ENCODE measurements at places on chromosomes 6 and 20. TPM values are rescaled to one million over a fixed set of nuclear protein-coding genes. Genes with fewer than 3 reads are reported as not detected.

Gene STK4
- 15.8 TPM for total RNA-seq

DNA sequence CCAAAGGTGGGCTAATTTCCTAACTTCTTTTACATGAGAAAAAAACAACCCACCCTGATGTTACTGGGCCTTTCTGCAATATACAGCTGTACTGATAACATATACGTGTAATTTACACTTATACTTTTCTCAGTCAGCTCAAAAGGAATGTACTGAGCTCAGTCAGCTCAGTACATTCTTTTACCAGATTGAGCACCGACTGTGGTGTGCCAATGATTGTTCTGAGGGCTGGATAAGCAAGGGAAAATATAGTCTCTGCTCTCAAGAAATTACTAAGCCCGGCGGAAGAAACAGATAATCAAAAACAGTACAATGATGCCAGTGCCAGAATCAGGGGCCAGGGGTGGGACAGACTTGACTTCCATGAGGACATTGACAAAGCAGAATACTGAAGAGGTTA is 10.0 kb upstream of the BLOC1S5 start:
- ATAC-seq, result no peak

Gene CASP8AP2
- 6.1 TPM for total RNA-seq

DNA sequence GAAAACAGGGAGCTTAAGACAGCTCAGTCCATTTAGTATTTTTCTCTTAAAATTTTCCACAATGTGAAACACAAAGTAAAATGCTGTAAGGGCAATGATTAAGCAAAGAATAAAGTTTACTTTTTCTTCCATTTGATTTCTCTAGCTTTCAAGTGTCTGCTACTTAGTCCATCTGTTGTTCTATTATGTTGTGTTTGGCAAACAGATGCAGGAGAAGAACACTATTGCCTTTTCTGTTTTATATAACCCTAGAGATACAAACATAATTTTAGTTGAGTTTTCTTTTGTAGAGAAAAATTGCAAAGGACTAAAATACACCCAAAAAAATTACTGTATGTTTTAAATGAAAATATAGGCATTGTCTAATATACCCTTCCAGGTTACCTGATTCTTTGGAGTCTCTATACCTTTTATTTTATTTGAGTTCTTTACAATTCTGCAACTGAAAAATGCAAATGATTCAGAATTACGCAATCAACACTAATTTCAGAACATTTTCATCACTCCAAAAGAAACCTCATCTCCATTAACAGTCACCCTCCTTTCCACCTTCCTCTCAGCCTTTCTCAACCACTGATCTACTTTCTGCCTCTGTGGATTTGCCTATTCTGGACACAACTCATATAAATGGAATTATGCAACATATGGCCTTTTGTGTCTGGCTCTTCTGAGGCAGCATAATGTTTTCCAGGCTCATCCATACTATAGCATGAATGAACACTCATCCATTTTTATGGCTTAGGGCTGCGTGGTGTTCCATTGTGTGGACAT is 96.9 kb downstream of the MKKS start:
- no peak for ATAC-seq

GRCh38 chr6:82750556-82750955 is 315.1 kb downstream of the UBE3D start:
- ATAC-seq, result no peak

DNA sequence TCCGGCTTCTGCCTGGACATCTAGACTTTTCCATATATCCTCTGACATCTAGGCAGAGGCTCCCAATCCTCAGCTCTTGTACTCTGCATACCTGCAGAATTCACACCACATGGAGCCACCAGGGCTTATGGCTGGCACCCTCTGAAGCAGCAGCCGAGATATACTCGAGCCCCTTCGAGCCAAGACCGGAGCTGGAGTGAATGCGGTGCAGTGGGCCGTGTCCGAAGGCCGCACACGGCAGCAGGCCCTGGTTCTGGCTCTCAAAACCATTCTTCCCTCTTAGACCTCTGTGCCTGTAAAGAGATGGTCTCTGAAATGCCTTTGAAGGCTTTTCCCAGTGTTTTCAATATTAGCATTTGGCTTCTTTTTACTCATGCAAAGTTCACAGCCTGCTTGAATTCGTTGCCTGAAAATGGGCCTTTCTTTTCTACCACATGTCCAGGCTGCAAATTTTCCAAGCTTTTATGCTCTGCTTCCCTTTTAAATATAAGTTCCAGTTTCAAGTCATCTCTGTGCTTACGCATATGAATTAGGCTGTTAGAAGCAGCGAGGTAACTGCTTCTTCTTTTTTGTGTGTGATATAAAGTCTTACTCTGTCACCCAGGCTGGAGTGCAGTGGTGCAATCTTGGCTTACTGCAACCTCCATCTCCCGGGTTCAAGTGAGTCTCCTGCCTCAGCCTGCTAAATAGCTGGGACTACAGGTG is 3.8 kb upstream of the SIRPB1 start:
- peak; percentile 11 for ATAC-seq

GRCh38 chr20:40675599-40676221 is 13.3 kb downstream of the MAFB start:
- ATAC-seq, result no peak

DNA sequence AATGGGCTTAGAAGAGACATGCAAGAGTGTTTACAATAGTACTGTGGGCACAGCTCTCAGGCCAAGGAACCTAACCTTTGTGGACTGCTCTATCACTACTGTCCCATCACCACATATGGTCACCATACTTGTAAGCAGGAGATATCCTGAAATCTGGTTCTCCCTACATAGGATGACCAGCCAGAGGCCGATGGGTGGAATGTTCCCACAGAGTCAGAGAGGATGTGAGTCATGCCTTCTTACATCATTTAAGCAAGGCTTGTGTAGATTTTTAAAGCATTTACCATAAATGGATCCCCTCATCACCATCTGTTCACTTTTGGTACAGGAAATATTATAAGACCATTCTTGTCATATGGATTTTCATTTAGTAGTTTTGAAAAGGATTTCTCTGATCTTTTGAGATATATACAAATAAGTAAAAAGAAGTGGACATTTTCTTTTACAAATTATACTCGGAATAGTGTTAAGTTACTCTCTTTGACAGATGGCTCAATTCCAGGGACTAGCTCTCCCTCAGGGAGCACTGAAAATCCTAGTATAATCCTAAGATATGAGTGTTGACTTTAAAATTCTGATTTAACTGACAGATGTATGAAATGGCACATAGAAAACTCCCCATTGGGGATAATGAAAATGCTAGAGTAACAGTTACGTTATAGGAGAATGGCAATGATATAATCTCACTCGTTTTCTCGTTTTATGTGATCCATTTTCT is 6.6 kb downstream of the HTR1B start:
- peak; percentile 68 for ATAC-seq

- no peak for ATAC-seq
Measured at GRCh38 chr20:8130840-8131526, 1.1 kb upstream of the PLCB1 start.

- no peak for ATAC-seq
Measured at GRCh38 chr20:37430778-37431460, 85.0 kb downstream of the SRC start.

DNA sequence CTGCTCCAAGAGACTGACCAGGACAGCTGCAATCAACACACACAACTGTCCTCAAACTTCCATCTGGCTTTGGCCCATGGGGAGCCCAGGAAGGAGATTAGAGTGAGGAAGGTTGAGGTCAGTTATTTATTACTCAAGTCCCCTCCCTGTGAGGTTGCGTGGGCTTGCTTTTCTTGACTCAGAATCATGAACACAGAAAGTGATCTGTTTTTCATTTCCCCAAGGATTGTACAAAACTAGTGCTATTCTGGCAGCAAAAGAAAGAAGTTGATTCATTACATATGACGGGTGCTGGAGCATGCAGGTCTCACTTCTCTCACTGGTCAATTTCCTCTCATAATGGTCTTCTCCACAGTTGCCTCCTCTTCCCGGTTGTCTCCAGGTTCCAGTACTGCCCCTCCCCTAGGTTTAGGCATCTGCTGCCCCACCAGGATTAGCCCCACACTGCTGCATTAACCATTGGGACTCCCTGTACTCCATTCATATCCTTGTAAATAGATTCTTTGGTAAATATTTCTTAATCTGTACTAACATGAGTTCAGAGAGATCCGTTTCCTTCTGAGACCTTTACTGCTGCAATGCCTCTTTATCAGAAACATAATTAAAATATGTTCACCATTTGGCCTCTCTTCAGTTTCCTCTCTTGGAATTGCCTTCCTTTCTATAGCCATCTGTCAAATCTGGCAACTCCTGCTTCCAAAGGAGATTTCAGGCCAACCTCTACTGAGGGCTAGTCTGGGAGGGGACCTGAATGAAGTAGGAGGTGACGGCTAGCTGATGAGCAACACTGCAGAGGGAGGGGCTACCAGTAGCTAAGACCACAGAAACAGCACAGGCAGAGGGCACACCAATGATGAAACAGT is 888.8 kb downstream of the QKI start:
- ATAC-seq, result no peak

DNA sequence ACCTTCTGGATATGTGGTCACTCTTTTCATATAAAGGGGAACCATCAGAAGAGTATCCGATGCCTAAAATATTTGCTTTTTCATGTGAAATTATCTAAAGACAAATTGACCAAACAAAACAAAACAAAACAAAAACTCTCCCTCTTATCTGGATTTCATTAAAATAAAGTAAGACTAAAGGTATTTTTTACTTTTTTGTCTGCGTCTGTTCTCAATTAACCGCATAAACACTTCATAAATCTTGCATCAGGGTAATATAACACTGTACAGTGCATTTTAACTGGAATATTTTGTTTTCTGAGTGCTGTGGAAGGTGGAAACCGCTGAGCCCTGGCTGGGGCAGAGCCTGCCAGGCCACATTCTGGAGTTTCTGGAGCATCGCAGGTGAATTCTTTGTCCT is 234.1 kb upstream of the ZFP64 start:
- ATAC-seq, result no peak

DNA sequence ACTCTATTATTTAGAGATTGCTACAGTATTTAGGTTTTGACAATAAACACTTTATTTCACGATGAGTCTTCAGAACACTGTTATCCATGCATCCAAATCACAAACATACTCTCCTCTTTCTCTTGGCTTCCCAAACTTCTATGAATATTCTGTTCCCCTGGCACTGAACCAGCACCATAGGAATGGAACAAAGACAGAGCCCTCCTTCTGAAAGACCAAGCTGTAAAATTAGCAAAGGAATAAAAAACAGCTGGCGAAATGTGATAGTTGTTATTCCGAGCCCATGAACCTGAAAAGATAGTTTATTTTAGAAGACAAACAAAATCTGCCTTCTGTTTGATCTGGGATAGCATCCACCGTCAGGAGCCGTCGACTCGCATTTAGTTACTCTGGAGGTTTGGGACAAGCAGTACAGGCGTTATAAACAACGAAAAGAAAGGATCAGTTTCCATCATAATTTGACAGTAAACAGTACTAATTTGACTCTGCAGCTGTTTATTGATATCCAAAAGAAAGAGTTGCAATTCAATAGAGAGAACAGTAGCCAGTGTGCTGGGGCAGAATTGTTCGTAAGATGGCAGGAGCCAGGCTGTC is 161.4 kb downstream of the CLIC5 start:
- ATAC-seq, result no peak

DNA sequence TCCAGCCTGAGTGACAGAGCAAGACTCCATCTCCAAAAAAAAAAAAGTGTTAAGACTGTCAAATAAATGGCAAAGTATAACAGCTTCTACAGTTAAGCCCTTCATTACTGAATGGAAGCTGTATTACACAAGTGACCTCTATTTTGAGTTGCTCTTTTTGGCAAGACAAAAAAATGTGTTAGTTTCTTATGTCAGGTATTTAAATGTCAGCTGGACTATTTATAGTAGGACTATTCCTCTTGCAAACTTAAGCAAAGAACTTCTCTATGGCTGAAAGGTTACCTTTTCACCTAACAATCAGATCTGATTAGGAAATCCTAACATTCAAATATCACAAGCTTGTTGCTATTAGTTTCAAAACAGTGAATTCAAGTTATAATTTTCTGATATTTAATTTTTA is 12.4 kb downstream of the UBE2V1 start:
- ATAC-seq, result no peak
